ENCODE measurements at places on chromosomes 3 and 15. TPM values are rescaled to one million over a fixed set of nuclear protein-coding genes. Genes with fewer than 3 reads are reported as not detected.

GRCh38 chr15:40787344-40787841, 17.6 kb downstream of the C15orf62 start:
- no peak for DNase-seq

- DNase-seq, result no peak
These were observed 61.7 kb upstream of the FGF7 start for GRCh38 chr15:49361370-49361769.

DNA sequence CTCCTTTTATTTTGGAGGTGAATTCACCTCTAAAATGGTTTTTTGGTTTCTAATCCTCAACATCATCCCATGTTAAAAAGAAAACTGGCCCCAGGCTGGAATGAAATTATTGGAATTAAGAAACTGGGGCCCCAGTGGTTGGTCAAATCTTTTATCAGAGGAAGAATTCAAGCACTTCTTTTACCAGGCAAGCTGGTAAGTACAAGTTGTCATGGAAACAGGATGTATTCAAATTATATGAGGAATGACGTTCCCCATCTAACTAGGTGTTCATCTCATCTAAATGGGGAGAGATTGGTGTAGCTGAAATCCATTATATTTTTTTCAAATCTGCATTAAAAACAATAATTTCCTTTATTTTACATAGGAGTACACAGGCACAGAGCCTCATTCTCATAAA, 9.7 kb upstream of the EIF4E3 start:
- DNase-seq, result no peak

DNA sequence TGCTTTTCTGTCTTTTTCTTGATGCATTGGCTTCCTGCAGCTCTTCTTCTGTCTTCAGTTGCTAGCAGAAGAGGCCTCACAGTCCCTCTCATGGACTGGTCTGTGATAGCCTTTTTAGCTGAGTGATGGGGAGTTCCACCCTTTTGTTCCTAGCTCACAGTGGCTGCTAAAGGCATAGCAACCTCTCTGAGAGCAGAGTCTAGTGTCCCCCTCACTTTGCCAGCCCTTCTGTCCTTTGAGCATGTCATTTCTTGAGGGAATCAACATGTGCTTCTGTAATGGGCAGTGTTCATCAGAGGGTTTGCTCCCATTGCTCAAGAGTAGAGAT, 44.4 kb downstream of the GAP43 start:
- no peak for DNase-seq

DNA sequence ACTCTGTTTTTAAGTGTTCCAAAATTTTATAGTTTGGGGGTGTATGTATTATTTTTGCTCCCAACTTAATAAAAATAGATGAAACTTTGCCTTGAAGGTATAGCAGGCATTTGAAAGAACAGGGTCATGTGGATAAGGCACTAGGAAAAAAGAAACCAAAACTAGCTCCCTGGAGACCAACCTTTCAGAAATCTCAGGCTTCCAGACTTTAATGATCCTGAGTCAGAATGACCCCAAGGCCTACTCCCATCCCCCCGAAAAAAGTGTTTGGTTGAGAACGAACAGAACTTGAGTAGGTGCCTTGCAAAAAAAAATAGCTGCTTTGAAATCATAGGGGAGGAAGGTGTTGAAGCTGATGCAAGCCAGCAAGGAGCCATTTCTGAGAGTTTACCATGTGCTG, 309.5 kb downstream of the THSD4 start:
- no peak for DNase-seq

DNA sequence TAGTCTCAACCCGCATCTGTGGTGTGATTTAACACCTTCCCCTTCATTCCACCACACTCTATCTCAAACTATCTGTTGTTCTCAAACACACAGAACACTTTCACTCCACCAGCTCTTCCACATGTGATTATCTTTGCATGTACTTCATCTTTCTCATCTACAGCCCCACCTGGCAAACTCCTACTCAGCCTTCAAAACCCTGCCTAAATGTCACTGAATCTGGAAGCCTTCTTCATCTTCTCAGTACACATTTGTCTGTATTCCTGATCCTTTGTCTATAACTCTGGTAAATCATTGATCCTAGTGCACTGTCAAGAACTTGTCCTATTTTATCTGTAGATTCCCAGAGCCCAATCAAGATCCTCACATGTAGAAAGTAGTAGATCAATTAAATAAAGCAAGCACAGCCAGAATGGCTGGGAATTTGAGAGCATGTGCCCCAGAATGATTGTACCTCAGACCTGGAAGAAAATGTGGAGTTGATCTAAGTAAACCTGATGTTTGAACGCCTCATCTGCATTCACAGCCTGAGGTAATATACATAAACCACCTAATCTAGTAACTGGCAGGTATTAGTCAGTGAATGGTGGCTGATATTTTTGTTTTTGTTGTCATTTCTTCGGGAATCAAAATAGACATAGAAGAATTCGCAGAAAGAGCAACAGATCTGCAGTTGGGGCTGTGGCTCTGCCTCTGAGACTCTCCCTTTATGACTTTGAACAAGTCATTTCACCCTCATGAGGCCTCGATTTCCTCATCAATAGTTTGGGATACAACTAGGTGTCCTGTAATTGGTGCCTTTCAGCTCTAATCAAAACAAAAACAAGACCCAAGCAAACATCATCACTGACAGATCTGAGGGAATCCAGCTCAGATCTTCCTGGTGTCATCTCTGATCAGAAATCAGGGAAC, 28.0 kb upstream of the MAGEF1 start:
- DNase-seq, result no peak

Gene DNASE1L3
- 0.78 TPM for total RNA-seq

Gene TUSC7
- total RNA-seq, result not detected

Gene CLDN11
- total RNA-seq, result 111 TPM

Gene WDR49
- total RNA-seq, result 0.47 TPM

Gene MME
- total RNA-seq, result 11.6 TPM
